ENCODE measurements at places on chromosomes 13 and 19. TPM values are rescaled to one million over a fixed set of nuclear protein-coding genes. Genes with fewer than 3 reads are reported as not detected.

The METTL21C gene
- total RNA-seq: not detected

DNA sequence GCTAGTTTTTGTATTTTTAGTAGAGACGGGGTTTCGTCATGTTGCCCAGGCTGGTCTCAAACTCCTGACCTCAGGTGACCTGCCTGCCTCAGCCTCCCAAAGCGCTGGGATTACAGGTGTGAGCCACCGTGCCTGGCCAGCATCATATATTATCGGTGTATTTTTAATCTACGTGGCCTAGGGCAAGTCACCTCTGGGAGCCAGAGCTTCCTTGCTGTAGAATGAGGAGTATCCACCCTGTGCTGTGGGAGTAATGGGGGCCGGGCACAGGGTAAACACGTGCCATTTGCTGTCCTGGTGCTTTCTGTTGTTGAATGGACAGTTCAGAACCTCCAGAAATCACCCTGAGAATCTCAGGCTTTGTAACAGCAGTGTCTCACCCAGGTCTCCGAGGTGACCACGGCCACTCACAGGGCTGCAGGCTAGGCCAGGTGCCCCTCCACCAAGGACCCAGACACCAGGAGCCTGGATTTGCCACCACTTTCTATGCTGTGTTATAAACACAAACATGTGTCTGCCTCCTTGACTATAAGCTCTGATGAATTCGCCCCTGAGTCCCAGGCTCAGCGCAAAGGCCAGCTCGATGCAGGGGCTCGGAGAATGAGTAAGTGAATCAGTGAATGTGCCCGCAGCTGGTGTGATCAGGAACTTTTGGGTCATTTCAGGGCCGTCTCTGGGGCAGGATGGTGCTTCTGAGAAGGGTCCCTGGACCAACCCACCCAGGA lies 22.7 kb downstream of the POP4 start:
- DNase-seq: no peak

- DNase-seq: no peak
These were observed 35.6 kb downstream of the GJA3 start for GRCh38 chr13:20125129-20125782.

The KLHL1 gene
- total RNA-seq: not detected

- DNase-seq: no peak
These were observed 77.0 kb upstream of the ZNF507 start for GRCh38 chr19:32268381-32268780.

The ZNF222 gene
- total RNA-seq: 3.9 TPM

- DNase-seq: no peak
These were observed at the start of gene ITGBL1 for GRCh38 chr13:101452519-101453485. TSS of gene ITGBL1 (plus strand) at chr13:101452675. CDS start at chr13:101452834, 159 bp downstream.

The ZNF528 gene
- total RNA-seq: 20.0 TPM

The C19orf85 gene
- total RNA-seq: not detected

DNA sequence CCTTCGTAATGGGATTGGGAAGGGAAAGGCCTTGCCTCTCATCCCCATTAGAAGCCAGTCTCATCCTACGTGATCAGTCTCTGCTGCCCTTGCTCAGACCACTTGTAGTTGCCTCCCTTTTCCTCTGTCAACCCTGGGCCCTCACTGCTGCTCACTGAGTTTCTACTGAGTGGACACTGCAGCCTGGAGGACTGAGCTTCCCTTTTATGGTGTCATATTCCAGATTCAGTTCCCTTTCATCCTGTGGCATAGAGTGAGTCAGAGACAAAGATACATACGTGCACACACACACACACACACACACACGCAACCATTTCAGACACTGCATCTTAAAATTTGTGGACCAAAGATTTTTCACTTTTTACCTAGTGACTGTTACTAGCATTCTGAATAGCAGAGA lies 56.6 kb downstream of the COG3 start:
- peak; percentile 23 for DNase-seq

- no peak for DNase-seq
These were observed 17.3 kb upstream of the DCLK1 start for GRCh38 chr13:36148446-36148845.

The TPM4 gene
- total RNA-seq: 1,019 TPM

The TTC9B gene
- total RNA-seq: not detected

- DNase-seq: no peak
These were observed 3.6 kb upstream of the F2RL3 start for GRCh38 chr19:16885166-16885565.

GRCh38 chr19:49704888-49705642 lies 14.1 kb downstream of the CPT1C start:
- DNase-seq: no peak

The PIP5K1C gene
- 6.8 TPM for total RNA-seq

- no peak for DNase-seq
These were observed 913.8 kb upstream of the GPC6 start for GRCh38 chr13:92312823-92313222.

DNA sequence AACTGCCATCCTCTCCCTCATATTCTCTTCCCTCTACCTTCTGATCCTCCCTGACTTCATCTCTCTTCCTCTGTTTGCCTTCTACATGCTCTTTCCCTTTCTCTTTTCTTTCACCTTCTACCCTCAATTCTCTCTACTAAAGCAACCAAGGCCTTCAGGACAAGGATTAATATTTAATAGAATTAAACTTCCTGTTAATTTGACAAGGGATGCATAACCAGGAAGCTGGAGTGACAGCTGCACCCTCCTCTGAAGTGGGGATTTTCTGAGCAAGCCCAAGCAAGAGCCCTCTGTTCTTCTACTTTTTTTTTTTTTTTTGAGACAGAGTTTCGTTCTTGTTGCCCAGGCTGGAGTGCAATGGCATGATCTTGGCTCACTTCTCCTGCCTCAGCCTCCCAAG lies 63.4 kb upstream of the MED4 start:
- DNase-seq: no peak

The ZNF77 gene
- total RNA-seq: 4.0 TPM

DNA sequence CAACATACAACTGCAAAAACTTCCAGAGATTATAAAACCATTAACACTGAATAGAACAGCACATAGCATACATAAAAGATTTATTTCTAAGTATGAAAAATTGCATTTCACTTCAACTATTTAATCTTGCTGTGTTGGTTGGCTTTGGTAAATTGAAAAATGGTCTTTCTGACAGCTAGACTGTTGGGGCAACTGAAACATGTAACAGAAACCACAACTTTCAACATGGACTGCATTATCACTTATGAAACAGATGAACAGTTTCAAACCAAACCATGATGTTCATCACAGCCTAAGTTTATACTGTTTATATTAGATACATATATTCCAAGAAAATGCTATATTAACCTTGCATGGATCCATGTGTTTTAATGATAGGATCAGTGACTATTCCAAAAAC lies 324.1 kb upstream of the PCDH9 start:
- no peak for DNase-seq

DNA sequence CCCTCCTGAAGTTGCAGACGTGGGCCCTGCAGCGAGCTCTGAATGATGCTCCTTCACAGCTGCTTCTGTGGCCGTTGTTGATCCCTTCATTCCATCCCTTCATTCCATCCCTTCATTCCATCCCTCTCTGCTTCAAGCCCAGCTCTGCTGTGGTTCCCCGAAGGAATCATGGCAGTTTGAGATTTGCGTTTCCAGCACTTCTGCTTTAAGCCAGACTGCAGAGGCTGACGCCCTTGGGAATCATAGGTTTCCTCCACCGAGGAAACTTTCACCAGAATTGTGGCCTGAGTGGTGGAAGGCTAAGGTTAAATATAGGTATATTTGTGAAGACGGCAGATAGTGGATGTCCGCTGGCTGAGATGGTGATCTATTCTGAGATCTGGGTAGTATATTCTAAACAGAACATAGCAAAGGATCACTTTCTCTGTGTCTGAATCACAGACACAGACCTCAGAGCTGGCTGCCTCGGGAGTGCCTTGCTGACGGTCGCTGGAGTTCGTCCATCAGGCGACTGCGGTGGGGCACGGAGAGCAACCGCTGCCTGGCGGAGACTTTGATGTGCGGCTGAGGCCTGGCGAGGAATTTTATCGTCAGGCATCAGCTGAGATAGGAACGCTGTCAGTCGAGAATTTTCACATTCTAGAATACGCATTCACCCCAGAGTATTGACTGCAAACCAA lies 42.8 kb upstream of the DCUN1D2 start:
- no peak for DNase-seq

The CEACAM21 gene
- not detected for total RNA-seq

- peak; percentile 11 for DNase-seq
These were observed 10.7 kb upstream of the PABPC3 start for GRCh38 chr13:25085125-25085742.

- no peak for DNase-seq
These were observed 1550.8 kb upstream of the SLC10A2 start for GRCh38 chr13:104616990-104617389.

The KCNK6 gene
- not detected for total RNA-seq

The SLC5A5 gene
- total RNA-seq: not detected
